Stimulated activated CD4-positive, alpha-beta T cell treated with anti-CD3 and anti-CD28 coated beads, Interleukin-4, amount 100 ng/mL, for 4 hours (primary cell): ENCODE measurements at places on chromosomes 5 and 9.

- no peak for DNase-seq
Measured at GRCh38 chr5:9265441-9266287, 280.2 kb downstream of the SEMA5A start.

- no peak for DNase-seq
Measured at GRCh38 chr5:168851902-168852321, 272.7 kb upstream of the PANK3 start.

DNA sequence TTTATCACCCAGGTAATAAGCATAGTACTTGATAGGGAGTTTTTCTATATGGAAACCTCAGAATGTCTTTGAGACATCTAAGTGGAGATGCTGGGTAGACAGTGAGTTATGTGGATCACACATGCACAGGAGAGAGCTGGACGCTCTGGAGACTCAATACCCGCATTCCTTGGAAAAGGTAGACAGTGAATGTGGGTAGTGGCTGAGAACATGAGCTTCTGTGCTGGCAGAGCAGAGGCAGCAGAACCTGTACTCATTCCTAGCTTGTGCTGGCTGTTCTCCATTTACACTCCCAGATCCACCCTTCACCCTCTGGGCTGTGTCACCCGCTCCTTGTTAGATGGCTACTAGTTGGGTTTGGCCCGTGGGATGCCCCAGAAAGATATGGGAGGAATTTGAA lies 269.8 kb downstream of the ASTN2 start:
- no peak for DNase-seq

- peak; percentile 69 for DNase-seq
Measured at GRCh38 chr5:180803181-180804128, 849 bp upstream of the MGAT1 start.

- DNase-seq = no peak
Measured at GRCh38 chr5:111963555-111963954, 206.6 kb upstream of the NREP start.

- no peak for DNase-seq
Measured at GRCh38 chr9:80952363-80952922, 736.9 kb downstream of the TLE1 start.

DNA sequence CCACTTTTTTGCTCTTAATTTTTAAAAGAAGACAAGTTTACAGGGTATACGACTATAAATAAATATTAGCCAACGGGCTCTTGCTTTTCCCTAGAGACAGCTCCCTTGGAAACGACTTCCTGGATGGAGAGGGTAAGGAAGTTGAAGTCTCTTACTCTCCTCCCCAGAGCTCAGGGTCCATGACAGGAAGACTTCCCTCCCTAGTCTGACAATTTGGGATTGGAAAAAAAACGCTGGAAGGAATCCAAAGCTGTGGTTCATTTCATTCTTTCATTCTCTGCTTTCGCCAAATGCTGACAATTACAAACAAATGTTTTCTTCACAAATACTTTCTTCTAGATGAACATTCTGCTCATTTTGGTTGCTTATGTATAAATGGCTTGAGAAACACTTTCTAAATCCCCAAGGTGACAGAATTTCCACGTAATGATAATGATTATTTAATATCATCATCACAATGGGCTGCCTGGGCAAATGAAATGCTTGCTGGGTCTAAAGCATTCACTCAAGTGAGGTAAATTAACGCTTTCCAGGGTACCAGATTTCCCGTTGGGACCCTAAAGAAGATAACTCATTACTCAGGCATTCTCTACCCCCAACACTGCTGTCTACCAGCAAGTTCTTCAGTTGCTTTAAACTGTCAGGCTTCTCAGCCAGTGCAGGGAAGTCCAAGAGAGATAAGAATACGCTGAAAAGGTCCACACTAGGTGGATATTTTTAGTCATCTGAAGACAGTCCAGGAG lies 139.8 kb upstream of the SLC30A5 start:
- DNase-seq = no peak

DNA sequence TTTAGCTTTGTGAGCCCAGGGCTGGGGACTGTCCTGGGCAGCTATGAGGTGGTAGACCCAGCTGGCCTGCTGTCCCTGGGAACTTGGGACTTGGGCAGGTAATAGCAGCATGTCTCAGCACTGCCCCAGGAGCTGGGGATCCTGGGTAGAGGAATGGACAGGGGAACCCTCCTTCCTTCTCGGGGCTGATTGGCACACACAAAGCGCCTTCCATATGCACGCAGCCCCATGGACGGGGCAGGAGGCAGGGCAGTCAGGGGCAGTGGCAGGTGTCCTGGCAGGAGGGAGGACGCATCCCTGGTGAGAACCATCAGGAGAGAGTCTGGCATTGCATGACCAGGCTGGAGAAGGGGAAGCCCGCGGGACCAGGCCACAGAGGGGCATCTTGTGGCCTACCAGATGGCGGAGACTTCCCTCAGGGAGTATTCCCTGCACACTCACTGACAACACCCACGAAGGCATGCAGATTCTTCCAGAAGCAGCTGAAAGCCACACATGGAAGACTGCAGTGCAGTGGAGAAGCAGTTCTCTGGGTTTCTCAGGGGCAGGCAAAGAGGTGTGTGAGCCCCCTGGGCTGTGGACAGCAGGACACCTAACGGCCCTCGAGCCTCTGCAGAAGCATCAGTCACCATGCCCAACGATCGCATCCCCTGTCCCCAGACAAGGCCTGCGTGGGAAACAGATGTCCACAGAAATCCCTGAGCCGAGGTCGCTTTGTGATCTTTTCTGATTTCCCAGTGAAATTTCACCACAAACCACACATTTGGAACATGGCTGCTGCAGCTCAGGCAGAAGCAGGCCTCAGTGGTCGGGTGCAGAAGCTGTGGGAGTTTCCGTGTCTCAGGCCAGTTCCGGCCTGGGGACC lies 7.0 kb upstream of the NKD2 start:
- no peak for DNase-seq

GRCh38 chr5:31553863-31554262 lies 21.8 kb downstream of the C5orf22 start:
- DNase-seq = no peak

GRCh38 chr5:147017621-147018020 lies 139.1 kb upstream of the PPP2R2B start:
- DNase-seq = no peak

- DNase-seq = no peak
Measured at GRCh38 chr5:175894793-175895192, 23.4 kb downstream of the CPLX2 start.

- no peak for DNase-seq
Measured at GRCh38 chr5:161847447-161847846, 473 bp upstream of the GABRA1 start.
